ENCODE measurements at places on chromosomes 12 and 14. TPM values are rescaled to one million over a fixed set of nuclear protein-coding genes. Genes with fewer than 3 reads are reported as not detected.

JAG2 gene
- 52.0 TPM for total RNA-seq

IFNG-AS1 gene
- not detected for total RNA-seq

NEUROD4 gene
- total RNA-seq = not detected

TSPAN8 gene
- total RNA-seq = not detected

PIP4K2C gene
- 5.6 TPM for total RNA-seq

SMCO2 gene
- not detected for total RNA-seq

NPFF gene
- not detected for total RNA-seq
